ENCODE measurements at places on chromosomes 12 and 14. TPM values are rescaled to one million over a fixed set of nuclear protein-coding genes. Genes with fewer than 3 reads are reported as not detected.

TXNRD1 gene
- total RNA-seq = 376 TPM

ACSM4 gene
- total RNA-seq = not detected

IL31 gene
- not detected for total RNA-seq

KRT85 gene
- total RNA-seq = not detected

ISM2 gene
- total RNA-seq = under 0.01 TPM

CDKN3 gene
- total RNA-seq = 40.1 TPM

SLC25A47 gene
- 0.33 TPM for total RNA-seq

COX8C gene
- not detected for total RNA-seq

SMCO3 gene
- 0.65 TPM for total RNA-seq

CLEC6A gene
- total RNA-seq = not detected

BHLHE41 gene
- total RNA-seq = 0.67 TPM

SERPINA9 gene
- total RNA-seq = not detected

LRCOL1 gene
- total RNA-seq = not detected

DNAJC22 gene
- 0.29 TPM for total RNA-seq

DTX1 gene
- total RNA-seq = not detected

TGFB3 gene
- total RNA-seq = 2.8 TPM
